ENCODE measurements at places on chromosomes 6 and 20.

DNA sequence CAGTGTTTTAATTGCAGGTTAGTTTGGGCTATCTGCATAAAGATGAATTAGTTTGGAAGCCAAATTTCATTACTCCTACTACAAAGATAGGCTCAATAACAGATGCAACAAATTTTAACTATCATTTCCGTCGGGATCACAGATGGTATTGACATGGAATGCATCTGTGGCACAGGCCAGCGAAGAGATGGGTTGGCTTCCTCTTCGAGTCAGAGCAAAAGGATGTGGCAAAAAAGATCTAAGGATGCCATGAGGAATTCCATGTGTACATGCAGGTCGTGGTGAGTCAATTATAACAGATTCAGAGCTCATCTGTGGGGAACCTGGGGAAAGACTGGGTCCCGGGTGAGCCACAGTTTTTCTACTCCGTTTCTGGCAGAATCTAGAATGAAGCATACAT lies 83.0 kb upstream of the CITED2 start:
- no peak for DNase-seq

DNA sequence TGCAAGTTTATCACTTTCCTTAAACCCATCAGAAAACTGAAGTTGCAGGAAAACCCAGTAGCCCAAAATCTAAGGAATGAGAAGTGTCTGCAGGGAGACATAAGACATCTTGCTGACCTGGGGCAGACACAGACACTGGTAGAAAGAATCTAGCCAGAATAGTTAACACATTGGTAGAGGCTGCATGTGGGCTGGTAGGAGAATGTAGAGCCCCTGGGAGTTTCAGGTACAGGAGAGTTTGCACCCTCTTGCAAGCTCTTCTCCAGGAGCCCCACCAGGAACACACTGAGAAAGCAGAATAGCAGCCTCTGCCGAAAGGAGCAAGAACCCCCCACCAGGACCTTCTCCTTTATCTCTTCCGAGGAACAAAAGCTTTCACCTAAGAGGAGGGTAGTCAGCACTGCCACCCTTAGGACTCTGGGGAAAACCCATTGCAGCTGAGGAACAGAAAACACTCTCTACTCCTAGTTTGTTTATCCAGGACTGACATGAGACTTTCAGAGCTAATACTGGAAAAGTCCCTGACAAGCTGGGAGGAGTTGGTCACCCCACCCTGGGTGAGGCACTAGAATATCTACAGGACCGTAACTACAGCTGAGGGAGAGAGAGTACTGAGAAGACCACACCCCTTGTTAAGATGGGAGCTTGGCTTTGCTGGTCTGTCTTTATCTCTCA lies 10.5 kb upstream of the OGFRL1 start:
- DNase-seq = peak; percentile 74

GRCh38 chr6:84027340-84028181 lies 6.0 kb upstream of the MRAP2 start:
- DNase-seq = peak; percentile 72

GRCh38 chr6:81894788-81895271 lies 142.3 kb upstream of the TENT5A start:
- DNase-seq = no peak

DNA sequence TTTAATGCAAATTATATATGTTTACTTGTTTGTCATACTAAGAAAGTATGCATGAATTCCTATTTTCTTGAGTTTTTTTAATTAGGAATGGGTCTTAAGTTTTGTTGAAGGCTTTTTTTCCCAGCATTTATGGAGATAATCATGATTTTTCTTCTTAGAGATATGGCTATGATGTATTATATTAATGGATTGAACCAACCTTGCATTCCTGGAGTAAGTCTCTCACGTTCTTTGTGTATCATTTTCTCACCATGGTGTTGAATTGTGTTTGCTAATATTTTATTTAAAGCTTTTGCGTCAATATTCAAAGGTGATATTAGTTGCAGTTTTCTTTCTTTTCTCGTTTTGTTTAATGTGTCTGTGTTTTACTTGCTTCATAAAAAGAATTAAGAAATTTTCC lies 48.4 kb upstream of the SLC35D3 start:
- peak; percentile 14 for DNase-seq

DNA sequence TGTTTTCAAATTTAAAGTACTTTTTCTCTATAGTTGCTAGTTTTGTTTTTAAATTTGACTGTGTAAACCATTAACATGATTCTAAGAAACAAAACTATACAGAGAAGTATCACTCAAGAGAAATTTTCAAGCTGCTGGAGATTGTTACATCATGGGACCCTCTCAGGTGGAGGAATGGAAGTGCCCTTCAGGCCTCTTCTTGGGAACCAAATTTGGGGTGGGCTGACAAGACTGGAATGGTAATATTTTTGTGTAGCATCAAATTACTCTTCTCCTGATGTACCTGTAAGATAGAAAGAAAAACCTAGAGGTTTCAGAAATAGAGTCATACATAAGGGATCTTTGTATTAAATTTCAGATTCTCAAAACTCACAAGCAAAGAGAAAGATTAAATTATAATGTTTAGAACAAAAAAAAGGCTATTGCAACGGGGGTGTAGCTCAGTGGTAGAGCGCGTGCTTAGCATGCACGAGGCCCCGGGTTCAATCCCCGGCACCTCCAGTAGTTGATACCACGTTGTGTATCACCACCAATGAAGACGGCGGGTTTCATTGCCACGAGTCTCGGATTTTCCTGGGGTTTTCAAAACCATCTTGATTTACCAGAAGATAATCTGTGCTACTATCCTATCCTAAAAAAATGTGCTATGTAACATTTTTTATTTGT lies 193.7 kb downstream of the GPX5 start:
- DNase-seq = peak; percentile 21

GRCh38 chr6:24613361-24614042 lies 32.5 kb downstream of the KIAA0319 start:
- DNase-seq = no peak
